WTC11 (cell line): ENCODE measurements at places on chromosomes 5 and 9. TPM values are rescaled to one million over a fixed set of nuclear protein-coding genes. Genes with fewer than 3 reads are reported as not detected.

ALDH1A1 gene
- total RNA-seq = 1.9 to 3.3 TPM (median 2.4 TPM) in 3 replicates

SLC36A1 gene
- 12.2 to 16.0 TPM (median 13.7 TPM) in 3 replicates for total RNA-seq

OR1Q1 gene
- not detected in 3 replicates for total RNA-seq

FRMD3 gene
- total RNA-seq = 0.89 to 1.4 TPM (median 1.0 TPM) in 3 replicates

PDLIM4 gene
- total RNA-seq = 10.6 to 15.2 TPM (median 11.4 TPM) in 3 replicates

LCN15 gene
- 0.52 to 1.0 TPM (median 0.96 TPM) in 3 replicates for total RNA-seq

ST8SIA4 gene
- total RNA-seq = 0.76 to 1.3 TPM (median 0.96 TPM) in 3 replicates

FGF1 gene
- 0.21 to 0.55 TPM in 2 of 3 replicates, not detected in the other for total RNA-seq

KIF4B gene
- 0.07 to 0.09 TPM in 2 of 3 replicates, not detected in the other for total RNA-seq

BTNL3 gene
- not detected in 3 replicates for total RNA-seq

DNA sequence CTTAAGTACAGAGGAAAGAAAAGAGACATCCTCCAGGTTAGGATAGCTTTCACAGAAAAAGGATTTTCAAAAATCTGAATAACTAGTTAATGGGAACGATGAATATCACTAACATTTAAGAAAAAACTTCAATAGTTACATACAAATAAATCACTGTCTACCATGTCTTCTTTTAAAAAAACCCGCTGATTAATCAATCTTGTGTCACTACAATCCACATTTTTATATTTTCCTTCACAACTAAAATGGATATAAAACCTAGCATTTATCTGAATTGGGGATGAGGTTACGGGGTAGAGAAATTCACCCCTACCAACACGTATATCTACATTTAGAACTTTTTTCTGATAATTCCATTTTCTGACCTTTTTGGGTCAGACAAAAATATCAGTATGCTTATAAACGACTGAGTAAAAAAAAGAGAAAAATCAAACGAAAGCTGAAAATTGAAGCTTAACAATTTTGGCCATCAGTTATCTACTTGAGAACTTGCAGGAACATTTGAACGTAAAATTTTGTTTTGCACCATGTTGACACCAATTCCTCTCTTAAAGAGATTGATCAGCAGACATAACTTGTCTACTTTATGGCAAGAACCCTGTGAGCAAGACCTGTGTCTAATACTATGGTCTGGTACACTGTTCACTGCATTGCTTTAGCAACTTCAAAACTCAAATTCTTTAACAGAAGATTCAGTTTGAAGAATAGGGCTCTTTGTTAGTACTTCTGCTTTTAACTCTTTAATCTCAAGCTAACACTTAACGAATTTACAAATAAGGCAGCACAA, 4.8 kb downstream of the NR3C1 start:
- peak overlapping the region; percentile 49 for H3K4me3 ChIP-seq
- H3K36me3 ChIP-seq = no peaks in the 10 kb centered on the region
- H3K27ac ChIP-seq = no peak overlapping the region
- H3K4me1 ChIP-seq = peaks cover 83% of the 10 kb centered on the region
- no peak for DNase-seq

- peaks cover 29% of the 10 kb centered on the region for H3K36me3 ChIP-seq
- H3K4me1 ChIP-seq = no peaks in the 10 kb centered on the region
- no peak for DNase-seq
- no peak overlapping the region for H3K27ac ChIP-seq
- H3K4me3 ChIP-seq = no peak overlapping the region
Measured at GRCh38 chr9:128470560-128470959, 14.8 kb downstream of the ODF2 start.

DNA sequence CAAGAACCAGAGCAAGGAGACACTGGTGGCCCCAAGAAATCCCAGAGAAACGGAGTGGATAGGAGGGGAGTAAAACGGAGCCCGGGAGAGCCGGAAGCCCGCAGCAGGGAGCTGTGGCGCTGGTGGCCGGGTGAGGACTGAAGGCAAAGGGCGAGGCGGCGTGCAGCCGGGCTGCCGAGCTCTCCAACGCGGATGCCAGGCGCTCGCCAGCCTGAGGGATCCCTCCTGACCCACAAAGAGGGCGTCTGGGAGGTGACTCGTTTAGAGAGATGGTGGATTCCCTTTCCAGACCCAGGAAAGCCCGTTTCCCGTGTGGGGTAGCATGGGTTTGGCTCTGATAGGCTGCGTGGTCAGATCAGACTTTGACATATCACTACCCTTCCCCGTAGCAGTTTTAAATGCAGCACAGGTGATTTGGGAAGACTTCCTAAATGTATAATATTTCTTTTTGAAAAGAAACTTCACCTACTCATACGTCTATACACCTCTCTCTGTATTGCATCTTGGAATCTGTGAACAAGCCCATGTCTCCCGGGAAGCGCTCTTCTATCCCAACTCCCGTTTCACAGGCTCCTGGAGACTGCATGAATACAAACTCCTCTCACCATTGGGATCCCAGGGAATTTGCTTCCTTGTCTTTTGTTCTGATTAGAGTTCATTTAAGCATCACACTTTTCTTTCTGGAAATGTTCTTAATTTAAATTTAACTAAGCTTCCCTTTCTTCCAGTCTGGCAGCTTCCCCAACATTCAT, 158.1 kb downstream of the C9orf152 start:
- H3K36me3 ChIP-seq = no peaks in the 10 kb centered on the region
- H3K4me1 ChIP-seq = peaks cover 54% of the 10 kb centered on the region
- peaks cover 14% of the 10 kb centered on the region for H3K27me3 ChIP-seq
- peak overlapping the region; percentile 87 for H3K4me3 ChIP-seq
- DNase-seq = peak; percentile 48

DNA sequence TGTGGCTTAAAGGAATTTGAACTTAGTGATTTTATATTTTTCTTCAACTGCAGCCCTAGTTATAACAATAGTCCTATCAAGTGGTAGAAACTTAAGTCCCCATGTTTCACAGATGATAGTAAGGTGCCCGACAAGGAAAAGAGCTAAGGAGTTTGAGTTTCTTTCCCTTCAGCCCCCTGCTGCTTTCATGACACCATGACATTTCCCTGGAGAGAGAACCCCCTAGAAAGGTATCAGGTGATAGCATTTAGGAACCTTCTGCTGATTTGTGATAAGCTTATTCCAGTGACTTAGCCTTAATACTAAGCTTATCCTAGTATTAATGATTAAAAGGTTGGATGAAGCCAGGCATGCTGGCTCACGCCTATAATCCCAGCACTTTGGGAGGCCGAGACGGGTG, 623.8 kb upstream of the TYRP1 start:
- DNase-seq = no peak
- H3K27ac ChIP-seq = no peak overlapping the region
- no peak overlapping the region for H3K4me3 ChIP-seq
- no peaks in the 10 kb centered on the region for H3K27me3 ChIP-seq
- H3K36me3 ChIP-seq = peaks cover 11% of the 10 kb centered on the region
- H3K4me1 ChIP-seq = no peaks in the 10 kb centered on the region

DNA sequence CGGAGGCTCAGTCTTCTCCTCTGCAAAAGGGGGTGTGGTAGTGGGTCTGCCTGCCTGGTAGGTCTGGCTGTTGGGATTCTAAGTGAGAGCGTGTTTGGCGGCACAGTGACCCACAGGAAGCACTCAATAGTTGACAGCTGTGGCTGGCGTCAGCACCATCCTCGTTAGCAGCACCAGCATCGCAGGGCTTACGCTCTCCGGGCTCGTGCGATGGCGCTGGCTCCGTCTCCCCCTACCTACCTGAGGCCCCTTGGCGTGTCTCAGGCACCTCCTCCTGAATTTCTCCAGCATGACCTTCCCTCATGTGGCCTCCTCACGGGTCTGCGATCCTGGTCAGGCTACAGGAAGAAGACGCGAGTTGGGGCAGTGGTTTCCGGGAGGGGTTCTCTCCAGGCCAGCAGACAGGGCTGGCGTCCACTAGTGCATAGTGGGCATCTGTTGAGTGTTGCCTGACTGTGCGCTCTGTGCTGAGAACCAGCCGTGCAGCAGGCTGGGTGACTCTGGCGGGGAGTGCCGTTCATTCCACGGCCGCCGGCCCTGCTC, 66.9 kb downstream of the HMCN2 start:
- H3K4me3 ChIP-seq = no peak overlapping the region
- H3K4me1 ChIP-seq = peaks cover 7% of the 10 kb centered on the region
- peak overlapping the region; percentile 45; the same call in 1 of the 2 replicates for H3K27ac ChIP-seq

- no peak for DNase-seq
- H3K36me3 ChIP-seq = no peaks in the 10 kb centered on the region
- no peak overlapping the region for H3K4me3 ChIP-seq
Measured at GRCh38 chr5:167870055-167870454, 421.4 kb upstream of the WWC1 start.

DNA sequence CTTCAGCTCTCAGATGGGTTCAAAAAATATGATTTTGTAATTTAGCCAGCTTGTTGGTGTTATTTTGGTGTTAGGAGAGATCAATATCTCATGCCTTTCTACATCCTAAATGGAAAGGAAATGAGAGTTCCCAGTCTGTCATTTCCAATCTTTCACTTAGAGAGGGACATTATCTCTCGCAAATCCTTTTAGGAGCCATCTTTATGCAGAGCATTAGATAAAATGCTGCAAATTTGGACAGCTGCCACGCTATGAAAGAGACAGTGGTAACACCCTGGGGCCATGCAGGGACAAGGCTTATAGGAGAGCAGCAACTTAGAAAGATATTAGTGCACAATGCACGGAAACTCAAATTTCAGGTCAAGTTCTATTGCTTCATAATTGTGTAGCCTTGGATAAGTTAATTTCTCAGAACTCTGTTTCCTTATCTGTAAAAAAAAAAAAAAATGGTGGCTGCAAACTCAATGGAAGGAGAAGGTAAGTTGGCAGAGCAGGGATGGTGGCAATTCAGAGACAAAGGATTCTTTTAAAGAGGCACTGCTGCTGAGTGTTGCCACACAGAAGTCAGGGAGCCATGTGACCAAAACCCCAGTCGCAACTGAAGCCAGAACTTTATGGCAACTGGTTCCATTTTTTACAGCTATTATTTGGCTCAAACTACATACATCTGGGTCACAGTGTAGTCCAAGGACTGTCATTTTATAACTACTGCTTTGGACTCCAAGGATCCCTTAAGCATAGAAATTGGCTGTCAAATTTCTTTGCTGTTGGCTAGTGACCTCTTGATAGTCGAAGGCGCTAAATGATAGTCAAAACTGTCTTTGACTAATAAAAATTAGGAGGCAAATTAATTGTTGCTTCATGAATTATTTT, 210.2 kb downstream of the FRMD3 start:
- DNase-seq = no peak
- H3K4me1 ChIP-seq = peaks cover 7% of the 10 kb centered on the region
- H3K27ac ChIP-seq = no peak overlapping the region
- no peaks in the 10 kb centered on the region for H3K36me3 ChIP-seq
- no peak overlapping the region for H3K4me3 ChIP-seq

DNA sequence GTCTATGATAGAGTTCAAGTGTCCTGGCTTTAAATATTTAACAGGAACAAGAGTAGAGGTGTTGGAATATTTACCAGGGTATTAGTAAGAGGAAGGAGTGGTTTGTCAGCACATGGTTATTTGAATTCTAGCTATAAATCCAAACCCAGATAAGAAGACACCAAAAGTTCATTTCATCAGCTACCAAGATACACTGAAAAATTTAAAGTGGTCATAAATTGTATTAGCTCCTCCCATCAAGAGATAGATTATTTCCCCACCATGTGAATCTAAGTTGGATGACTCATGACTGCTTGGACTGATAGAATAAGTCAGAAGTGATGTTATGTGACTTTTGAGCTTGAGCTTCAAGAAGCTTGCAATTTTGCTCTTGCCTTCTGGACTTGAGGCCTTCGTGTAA, 72.1 kb upstream of the GRAMD2B start:
- H3K4me3 ChIP-seq = no peak overlapping the region
- H3K36me3 ChIP-seq = no peaks in the 10 kb centered on the region
- H3K4me1 ChIP-seq = peaks cover 30% of the 10 kb centered on the region
- H3K27me3 ChIP-seq = no peaks in the 10 kb centered on the region
- H3K27ac ChIP-seq = no peak overlapping the region

DNA sequence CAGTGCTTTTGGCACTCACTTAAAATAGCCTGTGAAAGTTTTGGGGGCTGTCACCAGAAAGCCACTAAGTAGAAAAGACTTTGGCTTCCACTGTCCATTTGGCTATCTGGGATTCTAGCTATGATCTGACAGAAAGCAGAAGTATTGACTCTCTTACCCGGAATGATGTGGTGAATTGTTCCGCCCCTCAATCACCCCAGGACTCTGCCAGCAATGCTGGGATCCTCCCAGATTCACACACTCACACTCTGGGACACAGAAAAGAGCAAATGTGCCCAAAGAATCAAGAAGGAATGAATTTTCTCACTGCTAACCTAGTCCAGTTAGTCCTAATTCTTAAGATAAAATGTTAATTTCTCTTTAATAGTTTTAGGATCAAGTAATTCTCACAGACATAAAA, 576.9 kb downstream of the BNC2 start:
- no peaks in the 10 kb centered on the region; the same call in 1 of the 2 replicates for H3K27me3 ChIP-seq
- no peak overlapping the region for H3K27ac ChIP-seq
- H3K4me3 ChIP-seq = no peak overlapping the region
- peaks cover 4% of the 10 kb centered on the region for H3K4me1 ChIP-seq

DNA sequence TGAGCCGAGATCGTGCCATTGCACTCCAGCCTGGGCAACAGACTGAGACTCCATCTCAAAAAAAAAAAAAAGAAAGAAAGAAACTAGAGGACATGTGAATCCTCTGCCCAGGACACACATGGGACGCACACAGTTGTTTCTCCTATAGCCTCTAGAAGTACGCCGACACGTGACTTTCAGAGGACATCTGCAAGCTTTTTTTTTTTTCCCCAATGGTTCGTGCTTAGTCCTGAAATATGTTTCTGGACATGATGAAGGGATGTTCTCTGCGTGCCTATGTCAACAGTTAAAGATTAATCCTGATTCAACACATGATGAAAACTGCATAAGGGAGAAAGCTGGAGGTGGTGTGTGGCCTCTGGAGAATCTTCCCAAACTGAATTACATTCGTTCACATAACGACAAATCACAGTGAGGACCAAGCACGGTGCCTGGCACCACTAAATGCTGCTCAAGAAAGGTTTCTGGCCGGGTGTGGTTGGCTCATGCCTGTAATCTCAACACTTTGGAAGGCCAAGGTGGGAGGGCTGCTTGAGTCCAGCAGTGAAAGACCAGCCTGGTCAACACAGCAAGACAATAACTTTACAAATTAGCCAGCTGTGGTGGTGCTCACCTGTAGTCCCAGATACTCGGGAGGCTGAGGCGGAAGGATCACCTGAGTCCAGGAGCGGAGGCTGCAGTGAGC, 9.8 kb downstream of the COL23A1 start:
- no peak overlapping the region for H3K27ac ChIP-seq
- no peak for DNase-seq
- peaks cover 12% of the 10 kb centered on the region for H3K27me3 ChIP-seq
- peaks cover 22% of the 10 kb centered on the region for H3K4me1 ChIP-seq
- no peaks in the 10 kb centered on the region for H3K36me3 ChIP-seq

- no peaks in the 10 kb centered on the region for H3K27me3 ChIP-seq
- peaks cover under 1% of the 10 kb centered on the region for H3K36me3 ChIP-seq
- H3K27ac ChIP-seq = no peak overlapping the region
- H3K4me3 ChIP-seq = no peak overlapping the region
Measured at GRCh38 chr5:2465383-2465782, 286.1 kb downstream of the IRX2 start.

- DNase-seq = no peak
- no peaks in the 10 kb centered on the region for H3K27me3 ChIP-seq
- no peaks in the 10 kb centered on the region for H3K36me3 ChIP-seq
- H3K27ac ChIP-seq = no peak overlapping the region
Measured at GRCh38 chr5:54774281-54775170, 210.9 kb downstream of the ESM1 start.
